ENCODE measurements at places on chromosomes 6 and 20. TPM values are rescaled to one million over a fixed set of nuclear protein-coding genes. Genes with fewer than 3 reads are reported as not detected.

DNA sequence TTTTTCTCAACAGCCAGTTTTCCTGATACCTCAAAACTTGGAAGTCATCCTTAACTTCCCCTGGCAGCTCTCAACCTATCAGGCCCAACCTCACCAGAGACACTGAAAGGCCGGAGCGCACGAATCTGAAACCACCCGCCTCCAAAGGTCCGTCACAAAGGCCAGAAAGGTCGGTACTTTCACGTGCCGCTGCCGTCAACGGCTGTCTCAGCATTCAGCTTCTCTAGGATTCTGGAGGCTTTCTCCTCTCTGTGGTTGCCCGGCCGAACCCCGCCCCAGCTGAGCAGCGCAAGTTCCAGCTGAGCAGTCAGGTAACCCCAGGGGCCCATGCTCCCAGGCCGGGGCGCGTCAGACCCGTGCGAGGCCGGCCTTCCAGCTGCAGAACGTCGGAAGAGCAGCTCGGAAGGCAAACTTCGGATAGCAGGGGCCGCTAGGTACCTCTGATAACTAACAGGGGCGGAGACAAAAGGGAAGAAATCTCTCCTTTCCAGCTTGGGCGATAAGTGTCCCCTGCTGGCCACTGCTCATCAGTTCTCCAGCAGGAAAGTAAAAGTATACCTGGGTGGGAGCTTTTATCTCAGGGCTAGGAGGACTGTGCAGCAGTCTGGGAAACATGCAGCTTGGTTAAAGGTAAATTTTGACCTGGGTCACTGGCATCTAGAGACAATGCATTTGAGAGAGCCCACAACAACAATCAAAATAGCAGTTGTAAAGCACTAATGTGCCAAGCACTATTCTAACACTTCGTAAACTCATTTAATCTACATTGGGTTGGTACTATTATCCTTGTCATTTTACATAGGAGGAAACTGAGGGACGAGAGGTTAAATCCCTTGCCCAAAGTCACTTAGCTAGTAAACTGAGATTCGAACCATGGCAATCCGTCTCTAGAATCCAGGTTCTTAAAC lies 16.1 kb downstream of the ZSCAN12 start:
- H3K36me3 ChIP-seq, result peaks cover 34% of the 10 kb centered on the region
- peak overlapping the region; percentile 50 for H3K4me3 ChIP-seq
- no peaks in the 10 kb centered on the region for H3K4me1 ChIP-seq
- peak; percentile 51 for DNase-seq
- H3K27ac ChIP-seq, result no peak overlapping the region

DNA sequence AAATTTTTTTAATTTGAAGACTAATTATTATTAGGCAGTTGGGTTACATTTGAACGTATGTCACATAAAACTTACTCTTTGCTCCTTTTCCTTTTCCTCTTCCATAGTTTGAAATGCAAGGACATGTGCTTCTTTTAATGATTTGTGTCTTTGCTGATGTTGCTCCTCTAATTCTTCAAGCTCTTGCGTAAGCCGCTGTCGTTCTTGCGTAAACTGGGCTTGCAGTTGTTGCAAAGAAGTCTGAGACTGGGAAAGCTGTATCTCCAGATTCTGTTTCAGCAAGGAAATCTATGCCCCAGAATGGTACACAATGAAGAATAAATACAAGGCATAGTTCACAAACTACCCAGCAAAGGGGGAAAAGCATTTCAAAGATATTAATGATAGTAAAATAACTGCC lies 45.1 kb upstream of the MCM9 start:
- no peaks in the 10 kb centered on the region for H3K27me3 ChIP-seq
- no peak overlapping the region for H3K4me3 ChIP-seq
- no peak overlapping the region for H3K27ac ChIP-seq

Gene JPH2
- 1.0 TPM for total RNA-seq

- DNase-seq, result no peak
- peaks cover 8% of the 10 kb centered on the region for H3K36me3 ChIP-seq
- H3K4me3 ChIP-seq, result no peak overlapping the region
- H3K27me3 ChIP-seq, result no peaks in the 10 kb centered on the region
- peaks cover 43% of the 10 kb centered on the region for H3K4me1 ChIP-seq
Observed at GRCh38 chr20:33835615-33836172, 24.5 kb downstream of the CHMP4B start.

- H3K27me3 ChIP-seq, result no peaks in the 10 kb centered on the region
- H3K4me1 ChIP-seq, result no peaks in the 10 kb centered on the region
- H3K36me3 ChIP-seq, result no peaks in the 10 kb centered on the region
Observed at GRCh38 chr6:146153040-146153758, 124.3 kb downstream of the GRM1 start.

GRCh38 chr6:3347826-3348225 lies 89.1 kb downstream of the PSMG4 start:
- no peak for DNase-seq
- no peaks in the 10 kb centered on the region for H3K27me3 ChIP-seq
- H3K27ac ChIP-seq, result no peak overlapping the region

DNA sequence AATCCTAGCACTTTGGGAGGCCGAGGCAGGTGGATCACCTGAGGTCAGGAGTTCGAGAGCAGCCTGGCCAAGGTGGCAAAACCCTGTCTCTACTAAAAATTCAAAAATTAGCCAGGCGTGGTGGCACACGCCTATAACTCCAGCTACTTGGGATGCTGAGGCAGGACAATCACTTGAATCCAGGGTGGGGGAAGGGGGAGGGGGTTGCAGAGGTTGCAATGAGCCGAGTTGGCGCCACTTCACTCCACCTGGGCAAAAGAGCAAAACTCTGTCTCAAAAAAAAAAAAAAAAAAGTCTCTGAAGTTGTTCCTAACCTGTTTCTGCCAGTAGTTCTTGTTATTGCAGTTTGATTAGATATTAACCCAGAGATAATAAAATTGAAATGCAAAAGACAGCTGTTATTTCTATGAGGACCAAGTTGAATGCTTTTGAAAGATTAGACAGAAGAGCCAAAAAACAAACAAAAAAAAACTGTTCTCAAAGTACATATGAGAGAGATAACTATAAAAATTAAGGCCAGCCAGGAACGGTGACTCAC lies 22.6 kb downstream of the PIGU start:
- no peaks in the 10 kb centered on the region for H3K4me1 ChIP-seq
- no peaks in the 10 kb centered on the region for H3K27me3 ChIP-seq
- no peak for DNase-seq
- H3K27ac ChIP-seq, result no peak overlapping the region

Gene PKIB
- 11.5 TPM for total RNA-seq

DNA sequence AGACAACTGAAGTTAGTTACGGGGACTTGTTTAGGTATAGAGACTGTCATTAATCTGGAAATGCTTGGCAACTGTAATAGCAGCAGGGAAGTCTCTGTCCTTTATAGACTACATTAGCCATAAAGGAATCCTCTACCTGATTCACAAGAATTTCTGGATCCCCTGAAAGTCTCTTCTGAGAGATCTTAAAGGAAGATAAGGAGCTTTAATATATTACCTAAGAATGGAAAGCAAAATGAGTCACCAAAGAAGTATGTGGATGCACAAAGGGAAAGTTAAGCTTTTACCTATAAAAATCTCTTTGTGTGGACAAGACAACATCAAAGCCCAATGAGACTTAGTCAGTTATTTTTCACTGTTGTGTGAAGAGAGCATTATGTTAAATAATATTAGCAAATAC lies 92.2 kb upstream of the RSPO3 start:
- no peaks in the 10 kb centered on the region for H3K36me3 ChIP-seq
- no peaks in the 10 kb centered on the region for H3K27me3 ChIP-seq
- H3K27ac ChIP-seq, result no peak overlapping the region

DNA sequence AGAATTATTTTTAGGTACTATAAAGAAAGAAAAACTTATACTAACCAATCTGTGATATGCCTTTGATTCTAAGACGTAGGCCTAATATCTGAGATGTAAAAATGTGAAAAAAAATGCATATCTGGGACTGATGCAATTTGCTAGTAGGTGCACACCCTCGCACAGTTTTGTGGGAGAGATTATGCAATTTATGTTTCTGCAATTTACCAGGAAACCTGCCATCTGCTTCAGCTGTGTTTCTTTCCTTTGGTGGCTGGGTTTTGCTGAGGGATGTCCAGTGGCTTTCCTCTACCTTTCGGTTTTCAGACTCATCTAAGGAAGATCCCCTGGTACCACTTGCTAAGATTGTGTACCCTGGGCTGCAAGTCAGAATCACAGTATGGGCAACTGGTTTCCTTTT lies 186.9 kb downstream of the ZFP64 start:
- no peak for DNase-seq
- no peaks in the 10 kb centered on the region for H3K36me3 ChIP-seq
- no peaks in the 10 kb centered on the region for H3K27me3 ChIP-seq
- peaks cover 39% of the 10 kb centered on the region for H3K4me1 ChIP-seq

Gene DNAH8
- not detected for total RNA-seq

DNA sequence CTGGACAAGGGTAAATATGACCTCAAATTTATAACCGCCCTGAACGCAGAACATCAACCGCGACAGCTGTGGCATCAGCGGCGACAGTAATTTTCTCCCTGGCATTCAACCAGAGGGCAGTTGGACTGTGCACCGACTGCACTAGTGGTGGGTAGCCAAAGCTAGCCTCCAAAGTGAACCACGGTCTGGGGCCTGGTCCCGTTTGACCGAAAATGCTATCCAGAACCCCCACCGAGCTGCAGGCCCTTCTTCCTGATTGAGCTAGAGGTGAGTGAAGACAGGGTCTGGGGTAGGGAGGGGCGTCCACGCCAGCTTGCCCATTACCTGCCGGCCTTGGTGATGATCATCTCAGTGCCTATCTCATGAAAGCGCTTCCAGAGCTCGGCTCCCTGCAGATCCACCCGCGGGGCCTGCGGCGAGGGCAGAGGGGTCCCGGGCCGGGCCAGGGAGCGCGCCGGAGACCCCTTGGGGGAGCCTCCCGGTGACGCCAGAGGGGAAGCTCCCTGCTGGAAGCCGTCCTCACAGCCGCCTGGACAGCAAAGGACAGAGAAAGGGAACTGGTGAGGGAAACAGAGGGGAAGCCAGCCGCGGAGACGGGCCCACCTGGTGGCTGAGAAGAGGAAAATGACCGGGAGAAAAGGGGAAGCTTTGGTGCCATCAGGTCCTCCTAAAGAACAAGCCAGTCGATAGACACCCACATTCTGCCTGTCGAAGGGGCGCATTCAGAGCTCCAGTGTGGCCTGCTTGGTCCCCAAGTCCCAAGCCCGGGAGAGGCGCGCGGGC lies 2.0 kb downstream of the TBX18 start:
- peak overlapping the region; percentile 72 for H3K4me3 ChIP-seq
- peaks cover 17% of the 10 kb centered on the region for H3K4me1 ChIP-seq
- H3K27ac ChIP-seq, result peak overlapping the region; percentile 89
- peak; percentile 41 for DNase-seq

- H3K4me3 ChIP-seq, result no peak overlapping the region
- no peak for DNase-seq
- H3K4me1 ChIP-seq, result no peaks in the 10 kb centered on the region
- no peaks in the 10 kb centered on the region for H3K27me3 ChIP-seq
- no peaks in the 10 kb centered on the region for H3K36me3 ChIP-seq
- no peak overlapping the region for H3K27ac ChIP-seq
Observed at GRCh38 chr6:139990026-139990686, 615.7 kb upstream of the CITED2 start.

Gene CLVS2
- 89.6 TPM for total RNA-seq

Gene IFNGR1
- total RNA-seq, result 18.4 TPM

Gene DCDC2
- 54.9 TPM for total RNA-seq

Gene OR12D3
- not detected for total RNA-seq

Gene SSTR4
- total RNA-seq, result not detected

Gene BAG2
- total RNA-seq, result 21.4 TPM

Gene BPIFB2
- not detected for total RNA-seq

Gene PACRG
- total RNA-seq, result not detected

- DNase-seq, result no peak
- no peak overlapping the region for H3K4me3 ChIP-seq
- H3K27me3 ChIP-seq, result no peaks in the 10 kb centered on the region
- H3K36me3 ChIP-seq, result no peaks in the 10 kb centered on the region
Observed at GRCh38 chr6:7148100-7148822, 40.5 kb downstream of the RREB1 start.

Gene SIM1
- total RNA-seq, result 0.22 TPM

- H3K27me3 ChIP-seq, result no peaks in the 10 kb centered on the region
- DNase-seq, result no peak
- no peaks in the 10 kb centered on the region for H3K4me1 ChIP-seq
- no peak overlapping the region for H3K27ac ChIP-seq
- H3K36me3 ChIP-seq, result no peaks in the 10 kb centered on the region
Observed at GRCh38 chr6:170420791-170421776, 114.5 kb downstream of the FAM120B start.

Gene HLA-DQA1
- total RNA-seq, result not detected

Measured in A673 (cell line).